ENCODE measurements at places on chromosomes 3 and 15.

- peak overlapping the region; percentile 83 for H3K27ac ChIP-seq
- H3K27me3 ChIP-seq, result no peaks in the 10 kb centered on the region
- peaks cover 61% of the 10 kb centered on the region for H3K4me1 ChIP-seq
- DNase-seq, result peak; percentile 42
- H3K36me3 ChIP-seq, result peaks cover 89% of the 10 kb centered on the region
Observed at GRCh38 chr3:45950686-45951600, 7.7 kb downstream of the CXCR6 start.

DNA sequence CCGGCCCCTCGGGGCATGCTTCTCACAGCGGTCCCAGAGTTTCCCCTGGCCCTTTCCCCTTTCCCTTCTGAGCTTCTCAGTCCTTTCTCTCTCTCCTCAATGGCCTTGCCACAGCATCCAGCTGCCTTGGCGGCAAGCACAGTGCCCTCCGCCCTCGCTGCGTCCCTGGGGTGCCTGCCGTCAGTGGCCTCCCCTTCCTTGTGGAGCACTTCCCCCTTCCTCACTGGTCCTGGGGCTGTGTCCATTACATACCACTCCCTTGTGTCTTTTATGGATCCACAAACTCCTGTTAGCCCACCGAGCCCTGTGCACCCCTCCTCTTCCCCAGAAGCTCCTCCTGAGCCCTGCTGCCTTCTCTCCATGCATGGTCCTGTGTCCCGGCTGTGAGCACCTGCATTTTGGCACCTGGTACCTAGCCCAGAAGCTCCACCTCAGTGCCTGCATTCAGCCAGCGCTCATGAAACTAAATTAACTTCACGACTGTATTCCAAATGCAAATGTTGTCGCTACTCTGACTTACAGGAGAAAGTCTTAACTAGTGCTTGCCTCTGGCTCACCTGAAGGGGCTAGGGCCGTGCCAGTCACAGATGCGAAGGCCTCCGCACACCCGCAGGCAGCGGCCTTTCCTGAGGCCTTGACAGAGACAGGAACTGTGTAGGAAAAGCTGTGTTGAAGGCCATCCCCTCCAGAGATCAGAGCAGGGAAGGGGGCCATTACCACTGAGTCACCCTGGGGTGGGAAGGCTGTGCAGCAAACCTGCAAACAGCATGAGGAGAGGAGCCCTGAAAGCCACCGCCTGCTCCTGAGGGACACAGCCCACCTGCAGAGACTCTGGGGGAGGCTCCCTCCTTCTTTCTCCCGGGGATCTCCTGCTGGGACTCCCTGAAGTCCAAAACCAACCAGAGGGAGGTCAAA, 19.1 kb upstream of the KLF13 start:
- H3K27ac ChIP-seq, result no peak overlapping the region
- peaks cover 61% of the 10 kb centered on the region for H3K4me1 ChIP-seq
- no peak for DNase-seq
- no peaks in the 10 kb centered on the region for H3K36me3 ChIP-seq
- H3K4me3 ChIP-seq, result no peak overlapping the region
- H3K27me3 ChIP-seq, result no peaks in the 10 kb centered on the region

DNA sequence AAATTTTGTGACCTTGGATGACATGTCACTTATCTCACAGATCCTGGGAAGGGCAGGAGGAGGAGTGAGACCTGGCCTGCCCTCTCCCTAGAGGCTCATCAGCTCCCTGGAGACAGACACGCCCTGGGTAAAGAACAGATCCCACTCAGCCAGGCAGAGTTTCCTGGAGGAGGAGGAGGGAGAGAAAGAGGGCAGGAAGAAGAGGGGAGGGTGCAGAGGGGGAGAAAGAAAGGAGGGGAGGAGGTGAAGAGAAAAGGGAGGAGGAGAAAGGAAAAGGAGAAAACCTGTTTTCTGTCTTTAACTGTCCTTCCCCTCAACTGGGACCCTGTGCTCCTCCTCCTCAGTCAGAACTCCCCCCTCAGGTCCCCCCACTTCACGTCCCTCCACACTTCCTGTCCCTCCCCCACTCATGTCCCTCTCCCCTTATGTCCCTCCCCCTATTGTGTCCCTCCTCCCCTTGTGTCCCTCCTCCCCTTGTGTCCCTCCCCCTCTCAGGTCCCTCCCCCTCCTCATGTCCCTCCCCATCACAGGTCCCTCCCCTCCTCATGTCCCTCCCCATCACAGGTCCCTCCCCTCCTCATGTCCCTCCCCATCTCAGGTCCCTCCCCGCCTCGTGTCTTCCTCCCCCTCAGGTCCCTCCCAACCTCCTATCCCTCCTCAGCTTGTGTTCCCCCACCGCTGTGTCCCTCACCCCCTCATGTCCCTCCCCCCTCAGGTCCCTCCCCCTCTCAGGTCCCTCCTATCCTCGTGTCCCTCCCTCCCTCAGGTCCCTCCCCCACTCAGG, 52.3 kb upstream of the CGNL1 start:
- no peak overlapping the region for H3K27ac ChIP-seq
- no peaks in the 10 kb centered on the region for H3K27me3 ChIP-seq
- no peaks in the 10 kb centered on the region for H3K36me3 ChIP-seq
- no peak for DNase-seq

- H3K4me1 ChIP-seq, result peaks cover 17% of the 10 kb centered on the region
- no peaks in the 10 kb centered on the region for H3K36me3 ChIP-seq
- H3K4me3 ChIP-seq, result peak within 1 kb of the TSS; percentile 81
Observed at GRCh38 chr3:161104561-161105551, at the start of gene B3GALNT1. Gene B3GALNT1 (minus strand): TSS chr3:161105349. CDS start chr3:161086754, 18,595 bp downstream.

DNA sequence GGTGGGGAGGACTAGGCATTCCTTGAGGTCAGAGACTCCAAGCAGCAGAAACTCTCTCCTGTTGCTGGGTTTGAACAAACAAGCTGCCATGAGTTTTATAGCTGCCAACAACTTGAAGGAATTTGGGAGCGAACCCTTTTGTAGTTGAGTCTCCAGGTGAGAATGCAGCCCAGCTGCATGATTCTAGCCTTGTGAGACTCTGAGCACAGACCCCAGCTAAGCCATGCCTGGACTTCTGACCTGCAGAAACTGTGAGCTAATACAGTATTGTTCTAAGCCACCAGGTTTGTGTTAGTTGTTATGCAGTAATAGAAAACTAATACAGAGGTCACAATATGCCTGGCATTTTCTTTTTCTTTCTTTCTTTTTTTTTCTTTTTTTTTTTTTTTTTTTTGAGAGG, 6.2 kb upstream of the TASOR start:
- H3K4me3 ChIP-seq, result no peak overlapping the region
- peaks cover 22% of the 10 kb centered on the region for H3K4me1 ChIP-seq
- no peaks in the 10 kb centered on the region for H3K27me3 ChIP-seq
- H3K27ac ChIP-seq, result no peak overlapping the region
- DNase-seq, result no peak

- no peak overlapping the region for H3K4me3 ChIP-seq
- H3K36me3 ChIP-seq, result peaks cover 10% of the 10 kb centered on the region
- H3K27ac ChIP-seq, result no peak overlapping the region
- DNase-seq, result no peak
- H3K4me1 ChIP-seq, result no peaks in the 10 kb centered on the region
- no peaks in the 10 kb centered on the region for H3K27me3 ChIP-seq
Observed at GRCh38 chr3:45783667-45784066, 12.7 kb downstream of the SLC6A20 start.

DNA sequence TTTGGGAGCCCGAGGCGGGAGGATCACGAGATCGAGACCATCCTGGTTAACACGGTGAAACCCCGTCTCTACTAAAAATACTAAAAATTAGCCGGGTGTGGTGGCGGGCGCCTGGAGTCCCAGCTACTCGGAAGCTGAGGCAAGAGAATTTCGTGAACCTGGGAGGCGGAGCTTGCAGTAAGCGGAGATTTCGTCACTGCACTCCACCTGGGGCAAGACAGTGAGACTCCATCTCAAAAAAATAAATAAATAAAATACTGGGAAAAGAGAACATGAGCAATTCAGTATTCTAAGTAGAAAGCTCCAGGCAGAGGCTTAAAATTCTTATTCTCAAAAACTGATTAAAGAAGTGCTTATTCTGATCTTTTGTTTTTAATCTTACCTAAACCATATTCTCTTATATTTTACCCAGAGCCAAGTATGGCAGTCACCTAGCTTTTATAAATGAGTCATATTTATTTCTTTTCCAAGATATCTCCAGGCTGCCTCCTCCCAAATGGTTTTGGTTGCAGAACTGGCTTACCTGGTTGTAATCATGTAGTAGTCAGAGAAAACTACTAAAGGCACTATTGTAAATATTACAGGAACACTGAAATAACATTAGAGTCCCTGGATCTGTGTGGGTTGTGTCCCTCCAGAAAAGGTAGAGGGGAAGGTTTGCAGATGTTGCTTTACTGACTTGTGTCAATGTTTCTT, 45.8 kb upstream of the DYNC1LI1 start:
- H3K4me3 ChIP-seq, result no peak overlapping the region
- no peaks in the 10 kb centered on the region for H3K4me1 ChIP-seq
- no peak overlapping the region for H3K27ac ChIP-seq
- peaks cover 24% of the 10 kb centered on the region for H3K36me3 ChIP-seq
- no peak for DNase-seq

GRCh38 chr3:42999212-42999611, 20.1 kb downstream of the GASK1A start:
- no peak overlapping the region for H3K4me3 ChIP-seq
- H3K36me3 ChIP-seq, result no peaks in the 10 kb centered on the region
- H3K27me3 ChIP-seq, result no peaks in the 10 kb centered on the region
- no peaks in the 10 kb centered on the region for H3K4me1 ChIP-seq
- no peak overlapping the region for H3K27ac ChIP-seq

- DNase-seq, result no peak
- peaks cover 2% of the 10 kb centered on the region for H3K4me1 ChIP-seq
- no peaks in the 10 kb centered on the region for H3K27me3 ChIP-seq
Observed at GRCh38 chr3:11556851-11557644, 86.7 kb downstream of the VGLL4 start.

DNA sequence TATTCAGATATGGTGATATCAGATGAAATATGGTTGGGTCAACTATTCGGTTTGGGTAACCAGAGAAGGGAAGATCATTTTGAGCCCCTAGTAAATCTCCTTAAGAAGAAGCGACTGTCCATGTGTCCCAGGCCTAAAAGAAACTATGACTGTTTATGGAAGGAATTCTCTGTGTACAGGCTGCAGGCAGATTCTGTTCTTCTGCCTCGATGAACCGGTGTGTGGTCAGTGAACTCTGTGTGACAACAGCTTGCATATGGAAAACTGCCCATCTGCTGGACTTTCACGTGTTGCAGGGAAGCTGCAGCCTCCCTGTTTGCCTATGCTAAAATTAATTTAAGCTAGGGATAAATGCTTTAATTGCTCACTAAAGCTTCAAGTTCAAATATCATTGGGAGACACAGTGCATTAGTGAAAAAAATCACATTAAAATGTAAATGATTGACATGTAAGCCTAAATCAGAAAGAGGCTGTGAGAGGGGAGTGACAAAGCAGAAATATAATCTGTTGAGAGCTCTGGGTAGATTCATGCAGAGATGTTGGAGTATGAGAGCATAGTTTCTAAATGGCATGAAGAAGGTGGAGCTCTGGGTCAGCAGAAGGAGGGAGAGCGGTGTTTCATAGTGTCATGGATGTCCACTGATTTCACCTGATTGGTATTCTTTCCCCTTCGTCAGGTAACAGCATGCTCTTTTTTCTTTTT, 65.4 kb upstream of the PFN2 start:
- no peak overlapping the region for H3K4me3 ChIP-seq
- H3K27me3 ChIP-seq, result peaks cover 8% of the 10 kb centered on the region
- H3K36me3 ChIP-seq, result peaks cover 2% of the 10 kb centered on the region
- H3K27ac ChIP-seq, result no peak overlapping the region
- H3K4me1 ChIP-seq, result no peaks in the 10 kb centered on the region

DNA sequence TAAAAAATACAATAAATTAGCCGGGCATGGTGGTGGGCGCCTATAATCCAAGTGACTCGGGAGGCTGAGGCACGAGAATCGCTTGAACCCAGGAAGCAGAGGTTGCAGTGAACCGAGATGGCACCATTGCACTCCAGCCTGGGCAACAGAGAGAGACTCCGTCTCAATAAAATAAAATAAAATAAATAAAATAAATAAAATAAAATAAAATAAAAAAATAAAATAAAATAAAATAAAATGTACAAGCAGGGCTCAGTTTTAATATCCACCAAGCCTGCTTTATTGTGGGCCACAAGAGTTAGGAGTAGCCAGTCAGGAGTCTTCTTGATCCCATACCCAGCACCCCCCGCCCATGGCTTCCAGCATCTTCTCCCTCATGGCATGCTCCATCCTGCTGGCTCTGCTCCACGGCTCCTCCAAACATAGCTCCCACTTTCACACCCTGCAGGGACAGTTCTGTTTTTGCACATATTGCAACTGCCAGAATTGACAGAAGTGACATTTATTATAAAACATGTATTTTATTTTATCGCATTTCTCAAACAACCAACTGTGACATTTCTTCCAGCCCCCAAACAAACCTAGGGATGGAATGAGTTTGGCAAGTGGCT, 42.6 kb upstream of the RGMA start:
- H3K27ac ChIP-seq, result no peak overlapping the region
- H3K4me1 ChIP-seq, result no peaks in the 10 kb centered on the region
- no peak overlapping the region for H3K4me3 ChIP-seq
- no peaks in the 10 kb centered on the region for H3K27me3 ChIP-seq

- no peaks in the 10 kb centered on the region for H3K4me1 ChIP-seq
- no peak overlapping the region for H3K4me3 ChIP-seq
- H3K27ac ChIP-seq, result no peak overlapping the region
- H3K27me3 ChIP-seq, result no peaks in the 10 kb centered on the region
Observed at GRCh38 chr15:35858707-35859106, 312.7 kb upstream of the DPH6 start.
